ENCODE measurements at places on chromosomes 4 and X.

- DNase-seq = no peak
Observed at GRCh38 chr4:1856943-1857699, 1.2 kb upstream of the LETM1 start.

- no peak for DNase-seq
Observed at GRCh38 chr4:41323706-41324105, 67.0 kb downstream of the UCHL1 start.

GRCh38 chr4:100823066-100823992 is 305.5 kb upstream of the EMCN start:
- no peak for DNase-seq

DNA sequence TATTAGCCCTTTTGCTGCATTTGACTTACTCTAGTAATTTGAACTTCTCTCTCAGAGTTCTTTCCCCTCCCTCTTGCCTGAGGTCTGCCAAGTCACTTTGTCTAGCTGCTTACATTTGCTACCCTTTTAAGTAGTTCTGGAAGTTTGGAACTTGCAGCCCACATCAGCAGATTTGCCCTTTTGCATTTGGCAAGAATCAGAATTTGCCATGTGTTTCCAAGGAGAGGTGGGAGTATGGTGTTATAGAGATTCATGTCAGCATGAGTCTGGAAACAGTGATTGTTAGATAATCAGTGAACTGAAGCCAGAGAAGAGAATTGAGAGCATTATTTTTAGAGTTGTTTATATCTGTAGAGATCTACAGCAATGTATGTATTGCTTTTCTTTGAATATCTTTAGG is 52.1 kb downstream of the KLHL34 start:
- no peak for DNase-seq

- no peak for DNase-seq
Observed at GRCh38 chrX:120147537-120147936, 10.9 kb upstream of the RHOXF2 start.

Measured in activated CD8-positive, alpha-beta memory T cell treated with anti-CD3 and anti-CD28 coated beads, Interleukin-2, amount 50 U/mL, for 4 hours (primary cell).